ENCODE measurements at places on chromosomes 5 and 9.

GRCh38 chr5:166767858-166768257, 1523.6 kb upstream of the WWC1 start:
- no peak for DNase-seq

DNA sequence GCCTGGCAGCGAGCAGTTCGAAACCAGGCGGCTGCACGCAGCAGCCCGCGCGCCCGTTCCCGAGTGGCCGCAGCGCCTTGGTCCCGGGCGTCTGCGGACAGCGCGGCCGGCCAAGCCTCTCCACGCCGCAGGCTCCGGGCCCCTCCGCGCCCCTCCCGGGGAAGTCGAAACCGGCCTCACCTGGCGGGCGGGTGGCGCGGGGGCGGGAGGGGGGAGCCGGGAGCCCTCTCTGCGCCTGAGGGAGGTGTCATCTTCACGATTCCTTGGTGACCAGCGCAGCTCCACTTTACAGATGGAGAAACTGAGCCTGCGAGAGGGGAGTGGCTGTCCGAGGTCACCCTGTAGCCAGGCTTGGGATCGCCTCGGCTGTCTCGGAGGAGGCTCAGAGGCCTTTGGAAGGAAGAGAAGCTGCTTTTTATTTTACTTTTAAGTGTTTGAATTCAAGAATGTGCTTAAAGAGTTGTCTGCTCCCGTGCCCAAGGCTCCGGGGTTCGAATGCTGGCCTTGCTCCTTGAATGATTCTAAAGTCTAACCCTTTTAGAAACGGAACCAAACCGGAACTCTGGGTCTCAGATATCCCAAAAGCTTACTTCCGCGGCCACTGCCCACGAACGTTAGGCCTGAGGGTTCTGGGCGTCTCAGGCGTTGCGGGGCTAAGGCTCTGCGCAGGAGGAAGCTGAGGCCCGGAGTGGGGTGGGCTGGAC, 662 bp downstream of the SUSD3 start:
- no peak for DNase-seq

DNA sequence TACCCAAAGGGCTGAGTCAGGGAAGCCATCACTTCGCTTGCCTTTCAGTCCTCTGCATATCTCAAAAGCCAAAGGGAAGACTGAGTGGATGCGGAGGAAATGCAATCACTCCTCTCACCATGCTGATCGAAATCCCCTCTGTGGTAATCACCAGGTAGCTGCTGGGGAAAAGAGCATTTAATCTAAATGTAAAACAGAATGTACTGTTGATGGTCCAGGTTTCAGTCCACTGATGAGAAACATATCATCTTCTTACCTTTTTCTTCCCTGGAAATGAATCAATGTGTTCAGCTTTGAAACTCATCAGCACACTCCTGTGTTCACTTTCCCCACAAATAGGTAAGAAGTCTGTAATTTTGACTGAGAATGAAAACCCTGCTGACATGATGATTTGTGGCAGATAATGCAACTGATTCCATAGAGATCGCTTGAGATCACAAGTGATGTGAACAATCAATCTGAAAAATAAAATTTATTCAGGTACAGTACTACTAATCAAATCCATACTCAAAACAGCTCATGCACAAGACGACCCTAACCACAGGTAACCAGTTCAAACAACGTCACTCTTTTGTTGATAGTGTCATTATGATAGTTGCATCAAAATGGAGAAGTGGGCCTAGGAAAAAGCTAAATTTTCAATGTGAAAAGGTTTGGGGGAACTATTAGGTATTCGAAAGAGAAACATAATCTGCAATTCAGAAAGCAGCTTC, 454.0 kb upstream of the RGMB start:
- DNase-seq = no peak

DNA sequence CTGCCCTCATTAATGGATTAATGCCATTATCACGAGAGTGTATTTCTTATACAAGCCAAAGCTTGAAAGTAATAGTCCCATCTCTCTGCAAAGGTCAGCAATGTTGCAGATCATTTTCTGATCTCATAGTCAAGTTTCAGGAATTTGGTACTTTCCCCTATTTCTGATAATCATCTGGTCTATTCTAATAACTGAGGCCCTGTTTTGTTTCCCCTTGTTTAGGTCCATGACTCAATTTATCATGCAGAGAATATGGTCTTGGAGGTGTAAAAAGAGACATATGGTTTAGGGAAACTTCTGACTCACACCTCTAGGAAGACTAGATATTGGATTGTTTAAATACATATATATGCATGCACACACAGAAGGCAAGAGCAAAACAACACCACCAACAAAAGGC, 339.3 kb upstream of the NUDT12 start:
- DNase-seq = no peak

DNA sequence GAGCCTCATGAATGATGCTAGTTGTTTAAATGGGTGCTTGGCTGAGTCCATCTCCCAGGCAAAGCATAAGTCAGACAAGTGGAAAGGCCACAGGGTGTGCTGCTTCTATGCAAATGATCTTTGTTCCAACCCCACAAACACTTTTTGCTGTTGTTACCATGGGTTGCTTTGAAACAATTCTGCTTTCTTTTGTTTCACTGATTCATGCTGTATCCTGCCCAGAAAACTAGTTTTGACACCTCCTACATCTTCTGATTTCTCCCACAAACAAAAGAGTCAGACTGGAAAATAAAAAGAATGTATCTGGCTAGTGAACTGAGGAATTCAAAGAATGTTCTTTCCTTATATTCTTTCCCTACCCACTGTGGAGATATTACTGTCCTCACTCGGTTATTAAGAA, 298.6 kb downstream of the DIRAS2 start:
- peak; percentile 7 for DNase-seq

- DNase-seq = peak; percentile 31
Measured at GRCh38 chr9:123954518-123955280, 24.8 kb upstream of the DENND1A start.

- DNase-seq = no peak
Measured at GRCh38 chr9:4520055-4520454, 29.8 kb downstream of the SLC1A1 start.

DNA sequence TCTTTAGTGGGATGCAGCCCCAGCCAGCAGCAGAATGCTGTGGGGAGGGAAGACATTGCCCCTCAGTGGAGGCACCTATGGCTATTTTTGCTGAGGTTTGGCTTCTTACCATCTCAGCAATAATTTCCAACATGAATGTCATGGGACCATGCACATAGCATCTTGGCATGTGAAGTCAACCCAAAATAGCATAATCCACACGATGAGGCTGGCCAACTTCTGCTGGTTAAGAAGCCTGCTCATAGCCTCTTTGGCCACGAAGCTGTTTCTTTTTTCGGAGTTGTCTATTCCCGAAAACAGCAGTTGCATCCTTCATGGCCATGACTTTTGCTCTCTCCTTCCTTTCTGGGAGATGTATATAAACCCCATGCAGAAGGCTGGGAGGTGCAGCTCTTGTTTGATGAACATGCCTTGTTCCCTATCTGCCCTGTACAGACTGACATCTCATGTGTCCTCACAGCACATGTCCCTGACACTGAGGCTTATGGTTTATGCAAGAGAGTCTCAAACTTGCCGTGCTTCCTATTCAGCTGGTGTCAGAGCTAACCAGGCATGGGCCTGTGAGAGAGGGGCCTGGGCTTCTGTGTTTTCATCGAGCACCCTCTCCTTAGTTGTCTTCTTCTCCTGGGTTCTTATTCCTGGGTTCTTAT, 45.3 kb downstream of the SYK start:
- DNase-seq = no peak

GRCh38 chr5:135445306-135445985, 1.7 kb downstream of the DCANP1 start:
- DNase-seq = no peak

DNA sequence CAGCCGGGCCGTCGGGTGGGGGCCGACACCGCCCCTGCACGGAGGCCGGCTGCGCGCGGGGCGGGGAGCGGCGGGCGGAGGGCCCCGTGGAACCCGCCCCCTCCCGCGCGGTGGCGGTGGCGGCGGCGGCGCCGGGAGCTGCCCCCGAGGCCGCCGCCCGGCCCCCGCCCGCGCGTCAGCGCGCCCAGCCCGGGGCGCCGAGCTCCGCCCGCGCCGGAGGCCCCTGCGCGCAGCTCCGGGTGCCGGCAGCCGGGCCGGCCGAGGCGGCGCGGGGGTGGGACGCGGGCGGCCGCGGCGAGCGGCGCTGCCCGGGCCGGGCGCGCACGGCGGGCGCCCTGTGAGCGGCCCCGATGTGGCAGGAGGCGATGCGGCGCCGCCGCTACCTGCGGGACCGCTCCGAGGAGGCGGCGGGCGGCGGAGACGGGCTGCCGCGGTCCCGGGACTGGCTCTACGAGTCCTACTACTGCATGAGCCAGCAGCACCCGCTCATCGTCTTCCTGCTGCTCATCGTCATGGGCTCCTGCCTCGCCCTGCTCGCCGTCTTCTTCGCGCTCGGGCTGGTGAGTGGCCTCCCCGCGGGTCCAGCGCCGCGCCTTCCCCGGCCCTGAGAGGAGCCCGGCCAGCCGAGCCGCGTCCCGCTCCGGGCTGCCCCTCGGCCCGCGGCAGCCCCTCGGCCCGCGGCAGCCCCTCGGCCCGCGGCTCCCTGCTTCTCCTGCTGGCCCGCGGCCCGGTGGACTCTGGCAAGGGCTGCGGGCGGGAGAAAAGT, at the start of gene ADCY2:
Gene ADCY2 (plus strand): TSS at position 192 of the 766 bp plus-strand sequence. CDS start 159 bp downstream, at position 351.
- DNase-seq = no peak

GRCh38 chr5:75720882-75721281, 3.6 kb upstream of the POC5 start:
- no peak for DNase-seq

GRCh38 chr5:139806726-139807646, 11.4 kb downstream of the PSD2 start:
- no peak for DNase-seq

DNA sequence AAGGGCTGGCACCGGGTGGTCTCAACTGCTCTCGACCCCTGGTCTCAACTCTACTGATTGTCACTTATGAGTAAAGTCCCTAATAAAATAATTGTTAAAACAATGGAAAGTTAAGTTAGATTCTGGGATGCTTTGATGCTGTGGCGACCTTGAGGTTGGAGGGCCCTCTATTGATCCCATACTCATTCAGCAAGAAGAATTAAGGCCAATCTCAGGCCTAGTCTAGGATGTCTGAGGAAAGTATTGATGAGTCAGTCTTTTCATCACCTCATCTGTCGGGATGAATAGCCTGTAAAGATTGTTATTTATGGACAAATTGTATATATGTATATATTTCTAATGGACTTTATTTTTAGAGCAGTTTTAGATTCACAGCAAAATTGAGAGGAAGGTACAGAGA, 50.8 kb downstream of the WDR36 start:
- no peak for DNase-seq

DNA sequence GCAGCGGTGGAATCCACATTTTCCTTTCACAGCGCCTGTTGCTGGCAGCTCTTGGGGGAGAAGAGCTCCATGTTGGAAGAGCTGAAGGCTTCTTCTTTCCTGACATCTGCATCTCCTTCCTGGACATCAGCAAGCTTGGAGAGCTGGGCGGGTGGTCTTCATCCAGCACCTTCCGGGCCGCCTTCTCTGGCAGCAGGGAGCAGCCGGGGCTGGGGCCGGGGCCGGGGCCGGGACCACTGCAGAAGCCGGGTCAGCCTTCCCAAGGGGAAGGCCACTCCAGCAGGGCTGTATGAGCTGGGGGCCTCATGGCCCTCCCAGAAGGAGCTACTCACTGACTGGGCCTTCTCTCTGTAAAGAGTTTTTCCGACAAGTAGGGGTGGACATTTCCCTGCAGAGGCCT, 787.5 kb downstream of the TLE4 start:
- DNase-seq = no peak

GRCh38 chr9:132486706-132487350, 76.8 kb downstream of the CFAP77 start:
- DNase-seq = no peak

DNA sequence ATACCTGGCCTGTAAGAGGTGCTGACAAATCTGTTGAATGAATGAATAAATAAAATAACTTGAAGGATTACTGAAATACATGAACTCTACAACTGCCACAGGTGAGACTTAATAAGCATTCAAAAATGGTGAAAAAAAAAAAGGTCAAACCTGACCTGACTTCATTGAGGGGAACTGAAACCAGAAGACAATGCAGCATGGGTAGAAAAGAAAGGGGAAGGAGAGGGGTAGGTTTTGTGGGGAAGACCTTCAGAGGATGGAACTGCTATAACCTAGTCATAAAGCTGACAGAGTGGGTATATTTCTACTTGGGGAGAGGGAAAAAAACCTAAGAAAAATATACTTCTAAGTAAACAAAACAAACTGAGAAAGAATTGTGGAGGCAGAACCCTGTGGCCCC, 56.6 kb downstream of the RASEF start:
- no peak for DNase-seq

- no peak for DNase-seq
Measured at GRCh38 chr9:107907715-107908114, 418.1 kb upstream of the KLF4 start.

- DNase-seq = no peak
Measured at GRCh38 chr5:159311063-159311462, 19.2 kb downstream of the IL12B start.

DNA sequence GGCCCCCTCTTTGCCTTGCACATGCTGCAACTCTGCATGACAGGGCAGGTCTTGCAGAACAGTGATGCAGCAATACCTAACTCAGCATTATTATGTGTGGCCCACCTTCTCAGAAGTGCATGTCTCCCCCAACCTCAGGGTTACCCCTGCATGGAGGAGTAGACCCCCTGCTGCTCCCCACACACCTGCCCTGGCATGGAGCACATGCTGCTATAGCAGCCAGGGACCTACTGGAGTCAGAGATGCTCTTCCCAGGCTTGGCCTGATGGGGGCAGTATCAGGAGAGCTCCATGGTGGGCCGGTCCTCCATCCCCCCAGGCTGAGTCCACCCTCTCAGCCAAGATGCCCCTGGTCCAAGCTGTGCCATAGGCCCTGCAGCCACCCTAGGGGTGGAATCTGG, 13.2 kb upstream of the BOD1 start:
- no peak for DNase-seq

GRCh38 chr5:127936439-127936972, 147.1 kb upstream of the SLC12A2 start:
- DNase-seq = no peak

- DNase-seq = no peak
Measured at GRCh38 chr9:81305561-81306182, 383.7 kb downstream of the TLE1 start.

- DNase-seq = no peak
Measured at GRCh38 chr5:59007460-59008063, 424.7 kb downstream of the RAB3C start.

GRCh38 chr5:69007163-69007562, 86.7 kb upstream of the SLC30A5 start:
- no peak for DNase-seq

- DNase-seq = no peak
Measured at GRCh38 chr5:132419502-132420468, 50.3 kb downstream of the SLC22A5 start.

- DNase-seq = no peak
Measured at GRCh38 chr5:122756264-122756911, 18.5 kb upstream of the SNX2 start.

GRCh38 chr9:95447660-95448420, 68.9 kb downstream of the PTCH1 start:
- no peak for DNase-seq

- DNase-seq = no peak
Measured at GRCh38 chr5:180464603-180464970, 29.6 kb upstream of the CNOT6 start.
